ENCODE measurements at places on chromosomes 2 and 18.

- DNase-seq: no peak
These were observed 273.6 kb downstream of the HRH4 start for GRCh38 chr18:24734058-24734457.

DNA sequence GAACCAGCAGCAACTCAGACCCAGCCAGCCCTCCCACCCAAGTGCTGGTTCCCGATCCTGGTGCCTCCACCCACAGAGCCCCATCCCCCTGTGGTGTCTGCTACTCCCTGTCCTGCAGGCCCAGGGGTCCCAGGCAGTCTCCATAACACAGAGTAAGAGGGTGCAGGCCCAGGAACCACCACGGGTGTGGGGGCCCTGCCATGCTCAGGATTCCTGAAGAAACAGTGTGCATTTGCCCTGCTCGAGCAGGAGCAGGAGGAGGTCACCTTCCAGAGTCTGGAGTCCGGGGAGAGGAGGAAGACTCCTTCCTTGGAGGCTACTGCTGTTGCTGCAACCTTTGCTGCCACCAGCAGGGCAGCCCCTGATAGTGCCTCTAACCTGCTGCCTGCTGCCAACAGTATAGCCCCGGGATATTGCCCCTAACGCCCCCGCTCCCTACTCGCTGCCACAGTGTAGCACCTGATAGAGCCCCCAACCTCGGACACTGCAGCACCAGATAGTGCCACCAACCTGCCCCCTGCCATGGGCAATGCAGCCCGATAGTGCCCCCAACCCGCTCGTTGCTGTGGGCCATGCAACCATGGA, 46.8 kb upstream of the ANKRD62 start:
- no peak for DNase-seq

- no peak for DNase-seq
These were observed 2091.1 kb upstream of the PIK3C3 start for GRCh38 chr18:39863916-39864315.

GRCh38 chr18:56296381-56296780, 342.0 kb downstream of the TXNL1 start:
- no peak for DNase-seq

DNA sequence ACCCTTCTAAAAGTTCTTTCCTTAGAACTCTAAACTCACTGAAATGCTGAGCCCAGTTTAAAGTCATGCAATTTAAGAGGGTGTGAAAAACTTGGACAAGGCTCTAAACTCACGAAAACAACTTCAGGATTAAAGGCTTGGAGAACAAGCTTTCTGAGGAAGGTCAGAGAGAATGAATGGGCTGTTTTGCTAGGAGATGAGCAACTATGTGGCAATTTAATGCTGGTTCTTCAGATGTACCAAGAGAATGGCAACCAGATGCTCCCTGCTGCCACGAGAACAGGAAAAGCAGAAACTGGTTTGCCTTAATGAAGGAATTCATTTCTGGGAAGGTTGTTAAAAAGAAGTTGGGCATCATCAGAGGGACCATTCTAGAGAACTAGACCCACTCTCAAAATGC, 77.8 kb upstream of the PMAIP1 start:
- no peak for DNase-seq

GRCh38 chr2:184654945-184655344, 56.6 kb downstream of the ZNF804A start:
- peak; percentile 6 for DNase-seq

All from GF-D8 (cell line).